Neural progenitor cell (in vitro differentiated cells): ENCODE measurements at places on chromosomes 16 and 17. TPM values are rescaled to one million over a fixed set of nuclear protein-coding genes. Genes with fewer than 3 reads are reported as not detected.

GRCh38 chr16:66682271-66682670 is 14.3 kb downstream of the CMTM4 start:
- no peak for DNase-seq

TIGD7 gene
- total RNA-seq, result 6.6 and 10.6 TPM in 2 replicates

MRTFB gene
- 25.8 and 26.8 TPM in 2 replicates for total RNA-seq

MYL11 gene
- 0.68 and 4.1 TPM in 2 replicates for total RNA-seq

CA5A gene
- not detected in 2 replicates for total RNA-seq

DNA sequence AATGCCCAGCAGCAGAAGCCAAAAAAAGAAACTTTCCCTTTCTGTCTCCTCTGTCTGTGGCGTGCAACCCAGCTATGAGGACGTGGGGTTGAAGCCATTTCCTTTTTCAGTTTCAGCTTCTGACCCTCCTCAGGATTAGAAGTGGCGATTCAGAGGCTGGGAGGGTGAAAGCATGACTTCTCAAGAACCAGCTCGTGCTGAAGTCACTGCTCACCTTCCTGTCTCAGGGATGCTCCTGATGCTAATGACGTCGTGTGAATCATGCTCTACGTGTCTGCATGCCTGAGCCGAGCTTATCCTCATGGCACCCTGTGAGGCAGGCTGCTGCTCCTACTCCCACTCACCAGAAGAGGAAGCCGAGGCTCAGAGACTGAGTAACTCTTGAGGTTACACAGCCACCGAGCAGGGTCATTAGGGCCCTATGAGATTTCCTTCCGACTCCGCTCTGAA is 5.7 kb upstream of the LPO start:
- DNase-seq, result no peak

- peak; percentile 74 for DNase-seq
Measured at GRCh38 chr17:46191322-46192188, 1.7 kb downstream of the KANSL1 start.

- DNase-seq, result peak; percentile 31
Measured at GRCh38 chr16:28218109-28218508, 6.3 kb upstream of the XPO6 start.

DNA sequence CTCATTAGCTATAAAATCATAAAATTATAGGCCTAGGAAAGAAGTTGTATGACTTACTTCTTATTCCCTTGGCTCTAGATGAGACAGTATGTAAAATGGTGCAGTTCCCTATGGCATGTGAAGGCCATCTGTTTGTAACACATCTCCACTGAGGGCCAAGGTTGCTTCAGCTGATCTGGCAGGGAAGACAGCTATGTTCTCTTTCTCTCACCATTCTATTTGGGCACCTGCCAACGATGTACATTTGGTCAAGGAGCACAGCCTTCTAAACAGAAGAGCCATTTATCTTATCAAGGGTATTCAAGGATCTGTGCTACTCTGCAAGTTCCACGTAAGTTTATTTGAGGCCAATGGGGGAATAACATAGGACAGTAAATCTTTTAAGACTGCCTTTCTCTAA is 129.8 kb upstream of the TOM1L1 start:
- DNase-seq, result no peak

DHX58 gene
- total RNA-seq, result 0.12 TPM in 1 of 2 replicates, not detected in the other

GPR179 gene
- total RNA-seq, result 0.22 TPM in 1 of 2 replicates, not detected in the other

DNA sequence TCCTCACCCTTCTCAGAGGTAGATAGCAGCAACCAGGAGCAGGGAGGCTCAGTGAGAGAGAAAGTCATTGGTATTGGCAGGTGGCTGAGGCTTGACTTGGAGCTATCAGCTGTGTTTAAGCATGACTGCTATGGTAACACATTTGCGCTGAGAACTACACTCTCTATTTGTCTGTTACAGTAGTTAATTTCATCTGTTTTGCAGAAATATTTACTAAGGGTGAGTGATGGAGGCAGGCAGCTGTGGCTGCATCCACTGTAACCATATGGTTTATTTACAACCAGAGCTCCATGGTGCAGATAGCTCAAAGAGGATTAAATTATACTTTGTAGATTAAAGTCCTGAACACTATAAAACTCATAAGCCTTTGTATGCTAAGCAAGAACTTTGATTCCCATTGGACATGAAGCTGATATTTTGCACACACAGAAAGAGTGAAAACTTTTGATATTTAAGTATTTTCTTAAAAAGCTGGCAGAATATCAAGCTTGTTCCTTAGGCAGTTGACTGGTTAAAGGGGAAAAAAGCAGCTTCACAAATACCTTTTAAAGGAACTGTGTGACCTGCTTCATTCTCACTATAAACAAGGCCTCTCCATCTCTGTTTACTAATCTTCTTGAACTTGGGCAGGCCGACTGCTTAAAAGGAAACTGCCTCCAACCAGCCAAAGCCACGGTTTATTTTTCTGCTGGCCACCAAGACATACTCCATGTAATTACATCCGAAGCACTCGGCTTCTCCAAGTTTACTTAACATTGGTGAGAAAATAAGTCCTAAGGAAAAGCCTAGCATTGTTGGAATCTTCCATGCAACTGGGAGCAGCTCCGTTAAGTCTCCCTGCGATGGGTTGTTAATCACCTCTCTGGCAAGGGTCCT is 299.8 kb upstream of the ZFHX3 start:
- DNase-seq, result no peak

TMEM256 gene
- 72.0 and 152 TPM in 2 replicates for total RNA-seq
